ENCODE measurements at places on chromosomes 3 and 15. TPM values are rescaled to one million over a fixed set of nuclear protein-coding genes. Genes with fewer than 3 reads are reported as not detected.
A peak's percentile ranks its signal among the peaks of the same experiment; 100 is the strongest.

DNA sequence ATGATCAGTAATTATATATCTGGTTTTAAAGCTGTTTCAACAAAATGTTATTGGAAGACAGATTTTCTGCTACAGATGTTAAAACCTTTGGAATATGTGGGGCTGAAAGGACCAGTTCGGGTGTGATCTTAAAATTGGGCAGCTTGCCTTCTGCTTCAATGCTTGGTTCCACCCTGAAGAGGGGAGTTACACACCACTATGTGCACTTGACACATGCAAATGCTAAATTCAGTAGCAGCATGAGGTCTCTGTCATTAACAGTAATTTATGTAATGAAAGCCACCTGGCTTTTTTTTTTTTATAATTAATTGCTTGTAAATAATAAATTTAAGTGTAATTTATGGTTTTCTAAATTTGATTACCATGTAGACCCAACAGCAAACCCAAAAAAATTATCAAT lies 24.6 kb downstream of the CDIN1 start:
- no peak for DNase-seq

DNA sequence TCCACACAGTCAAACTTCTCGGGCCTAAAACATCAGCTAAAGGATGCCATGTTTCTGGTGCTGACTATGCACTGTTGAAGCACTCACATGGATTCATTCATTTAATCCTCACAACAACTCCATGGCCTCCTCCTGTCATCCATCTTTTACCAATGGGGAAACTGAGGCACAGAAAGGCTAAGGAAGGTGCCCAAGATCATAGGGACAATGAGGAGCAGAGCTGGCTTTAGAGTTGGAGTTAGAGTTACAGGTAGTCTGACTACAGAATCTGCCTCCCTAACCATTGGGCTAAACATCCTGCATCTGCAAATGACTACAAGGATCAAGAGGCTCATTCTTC lies 111.6 kb downstream of the IQSEC1 start:
- DNase-seq: no peak

- peak; percentile 74 for DNase-seq
Observed at GRCh38 chr15:72231833-72232478, 966 bp upstream of the PKM start.

- no peak for DNase-seq
Observed at GRCh38 chr3:171615686-171616085, 155.5 kb upstream of the TNIK start.

DNA sequence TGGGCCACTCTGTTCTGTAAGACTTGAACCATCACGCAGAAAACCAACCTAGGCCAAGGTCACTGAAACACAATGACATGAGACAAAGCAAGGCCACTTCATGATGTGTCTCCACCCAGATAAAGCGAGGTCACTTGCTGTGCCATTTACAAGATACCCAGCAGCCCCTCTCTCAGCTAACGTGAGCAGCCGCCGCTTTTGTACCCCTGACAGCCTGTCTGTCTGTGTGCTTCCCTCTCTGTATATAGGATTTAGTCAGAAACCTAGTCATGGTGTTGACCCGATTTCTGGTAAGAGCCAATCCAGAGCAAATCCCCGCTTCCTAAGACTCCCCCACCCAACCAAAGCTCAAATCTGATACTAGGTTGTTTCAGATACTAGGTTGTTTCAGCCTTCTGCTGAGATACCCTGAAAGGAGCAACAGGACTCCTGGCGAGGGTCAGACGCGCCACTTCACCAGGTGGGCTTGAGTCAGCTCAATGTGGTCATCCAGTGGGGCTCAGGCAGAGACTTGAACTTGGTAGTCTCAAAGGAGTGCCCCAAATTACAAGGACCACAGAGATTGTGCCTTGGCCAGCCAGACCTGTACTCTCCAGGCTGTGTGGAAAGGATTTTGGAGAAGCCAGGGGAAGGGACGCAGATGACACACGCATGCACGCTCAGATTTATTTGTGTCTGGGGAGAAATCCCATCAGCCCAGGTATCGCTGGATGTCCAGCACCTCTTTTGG lies 3.1 kb upstream of the ZXDC start:
- no peak for DNase-seq

GRCh38 chr15:69826819-69827175 lies 270.9 kb downstream of the TLE3 start:
- no peak for DNase-seq

ARL14 gene
- total RNA-seq: 0.68 TPM

DNA sequence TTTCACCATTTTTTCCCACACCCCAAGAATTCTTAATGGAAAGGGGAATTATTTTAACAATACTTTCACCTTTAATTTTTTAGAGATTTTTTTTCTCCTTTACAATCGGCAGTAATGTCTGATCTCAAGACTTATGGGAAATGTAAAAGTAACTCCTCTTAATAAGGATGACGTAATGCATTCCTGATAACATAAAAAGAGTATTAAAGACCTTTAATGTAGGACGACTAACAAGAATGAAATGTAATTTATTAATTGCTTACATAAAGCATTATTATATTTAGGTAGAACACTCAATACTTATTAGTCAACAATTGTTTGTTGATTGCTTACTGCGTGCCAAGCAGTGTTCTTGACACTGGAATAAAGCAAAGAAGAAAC lies 416.8 kb upstream of the NAALADL2 start:
- DNase-seq: no peak

EPHA3 gene
- not detected for total RNA-seq

DNA sequence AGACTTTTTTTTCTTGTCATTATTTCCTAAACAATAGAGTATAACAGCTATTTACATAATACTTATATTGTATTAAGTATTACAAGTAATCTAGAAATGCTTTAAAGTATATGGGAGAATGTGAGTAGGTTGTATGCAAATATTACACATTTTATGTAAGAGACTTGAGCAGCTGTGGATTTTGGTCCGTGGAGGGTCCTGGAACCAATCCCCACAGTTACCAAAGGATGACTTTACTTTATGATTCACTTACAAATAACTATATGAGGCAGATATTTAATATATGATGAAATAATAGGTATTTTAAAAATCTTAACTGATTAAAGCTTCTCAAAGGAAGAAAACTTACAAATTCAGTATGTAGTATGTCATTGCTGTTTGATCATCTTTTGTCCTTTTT lies 56.3 kb downstream of the PPP2R3A start:
- DNase-seq: no peak

CHDH gene
- not detected for total RNA-seq

GRCh38 chr3:173513123-173513522 lies 115.6 kb downstream of the NLGN1 start:
- no peak for DNase-seq

GRCh38 chr3:16528581-16528993 lies 15.1 kb upstream of the RFTN1 start:
- DNase-seq: no peak

GRCh38 chr3:132637590-132637989 lies 22.0 kb downstream of the ACAD11 start:
- DNase-seq: no peak

DNA sequence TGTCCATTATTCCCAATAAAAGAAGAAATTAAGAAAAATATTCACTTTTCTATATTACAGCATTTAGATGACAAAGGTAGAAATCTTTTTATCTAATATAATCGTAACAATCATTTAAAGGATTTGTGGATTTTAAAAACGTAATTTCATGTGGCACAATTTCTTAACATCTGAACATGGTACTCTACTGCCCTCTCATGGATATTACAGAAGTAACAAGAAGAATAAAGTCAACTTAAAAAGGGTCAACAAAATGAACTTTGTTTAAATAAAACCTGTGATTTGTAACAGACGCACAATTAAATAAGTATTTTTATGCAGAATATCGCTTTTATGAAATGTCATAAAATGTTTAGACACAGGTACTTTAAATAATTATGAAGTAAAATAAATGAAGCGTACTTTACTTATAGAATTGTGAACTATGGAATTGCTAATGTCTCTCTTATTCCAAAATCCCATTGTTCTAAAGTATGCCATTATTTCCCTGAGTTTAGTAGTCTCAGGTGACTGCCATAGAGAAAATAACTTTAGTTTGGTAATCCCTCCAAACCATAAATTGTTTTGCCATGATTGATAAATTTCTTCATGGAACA lies 366.8 kb upstream of the ZNF385D start:
- DNase-seq: no peak

DNA sequence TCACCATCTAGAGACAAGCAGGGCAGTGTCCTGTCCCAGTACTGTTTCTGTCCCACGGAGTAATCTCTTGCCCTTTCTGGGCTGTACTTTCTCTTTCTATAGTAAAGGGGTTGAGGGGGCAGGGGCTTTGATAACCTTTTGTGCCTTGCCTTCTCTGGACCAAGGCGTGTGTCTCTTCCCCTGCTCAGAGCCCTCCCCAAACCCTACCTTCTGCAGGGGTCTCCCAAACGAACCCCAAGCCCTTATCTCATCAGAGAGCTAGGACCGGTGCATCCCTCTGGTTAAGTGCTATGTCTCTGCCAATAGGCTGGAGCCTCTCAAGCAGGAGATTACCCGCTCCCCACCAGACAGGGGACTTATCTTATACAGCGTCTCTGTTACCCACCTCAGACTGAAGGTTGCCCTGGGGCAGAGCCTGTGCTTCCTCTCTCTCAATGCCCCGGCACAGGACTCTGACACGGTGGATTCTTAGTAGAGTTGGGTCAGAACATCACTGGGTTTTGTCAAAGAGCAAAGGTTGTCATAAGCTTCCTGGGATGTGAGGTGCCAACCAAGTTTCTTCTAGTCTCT lies 2.9 kb downstream of the PLEKHO2 start:
- no peak for DNase-seq

- peak; percentile 66 for DNase-seq
Observed at GRCh38 chr3:142987080-142987700, 14.2 kb upstream of the U2SURP start.

DNA sequence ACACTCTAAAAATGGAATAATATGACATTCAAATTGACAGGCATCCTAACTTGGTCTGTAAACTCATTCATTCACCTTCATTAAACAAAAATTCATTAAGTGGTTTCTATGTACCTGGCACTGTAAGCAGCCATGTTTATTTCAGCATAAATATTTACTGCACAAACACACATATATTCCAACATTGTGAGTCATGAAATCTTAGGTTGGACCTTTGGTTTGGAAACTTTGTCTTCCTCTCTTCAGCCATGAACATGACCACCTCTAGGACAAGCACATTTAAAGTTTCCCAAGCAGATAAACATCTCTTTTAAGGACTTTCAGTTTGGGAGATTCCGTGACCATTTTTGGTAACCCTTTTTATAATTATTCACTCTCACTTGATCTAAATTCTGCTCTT lies 131.8 kb downstream of the TPRG1 start:
- no peak for DNase-seq

DNA sequence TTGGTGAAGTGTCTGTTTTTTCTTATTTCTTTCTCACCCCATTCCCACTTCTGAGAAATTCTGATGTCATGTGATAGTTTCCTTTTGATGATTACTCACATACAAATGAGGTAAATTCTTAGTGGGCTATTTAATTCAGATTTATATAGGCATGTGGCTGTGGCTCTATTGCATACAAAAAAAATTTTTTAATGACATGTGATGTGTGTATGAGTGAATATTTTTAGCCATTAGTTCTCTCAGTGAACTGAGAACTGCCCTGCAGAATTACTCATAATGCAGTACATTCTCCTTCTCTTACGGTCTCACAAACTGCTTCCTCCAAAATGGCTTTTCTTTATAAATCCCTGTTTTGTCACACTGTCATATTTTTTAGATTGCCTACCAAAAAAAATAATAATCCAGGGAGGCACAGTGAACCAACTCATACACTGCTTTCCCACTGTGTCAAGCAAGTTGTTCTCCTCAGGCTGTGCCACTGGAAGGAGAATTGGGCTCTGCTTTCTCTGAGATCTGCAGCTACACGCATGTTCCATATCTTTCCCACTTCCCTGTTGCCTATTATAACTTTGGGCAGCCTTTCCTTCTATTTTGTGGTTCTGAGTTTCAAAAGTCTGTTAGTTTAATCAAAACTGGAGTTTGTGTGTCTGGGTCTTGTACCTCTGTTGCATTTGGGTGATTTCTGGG lies 415.7 kb upstream of the THBS1 start:
- no peak for DNase-seq

- peak; percentile 4 for DNase-seq
Observed at GRCh38 chr15:87792250-87793040, 464.1 kb downstream of the NTRK3 start.

DNA sequence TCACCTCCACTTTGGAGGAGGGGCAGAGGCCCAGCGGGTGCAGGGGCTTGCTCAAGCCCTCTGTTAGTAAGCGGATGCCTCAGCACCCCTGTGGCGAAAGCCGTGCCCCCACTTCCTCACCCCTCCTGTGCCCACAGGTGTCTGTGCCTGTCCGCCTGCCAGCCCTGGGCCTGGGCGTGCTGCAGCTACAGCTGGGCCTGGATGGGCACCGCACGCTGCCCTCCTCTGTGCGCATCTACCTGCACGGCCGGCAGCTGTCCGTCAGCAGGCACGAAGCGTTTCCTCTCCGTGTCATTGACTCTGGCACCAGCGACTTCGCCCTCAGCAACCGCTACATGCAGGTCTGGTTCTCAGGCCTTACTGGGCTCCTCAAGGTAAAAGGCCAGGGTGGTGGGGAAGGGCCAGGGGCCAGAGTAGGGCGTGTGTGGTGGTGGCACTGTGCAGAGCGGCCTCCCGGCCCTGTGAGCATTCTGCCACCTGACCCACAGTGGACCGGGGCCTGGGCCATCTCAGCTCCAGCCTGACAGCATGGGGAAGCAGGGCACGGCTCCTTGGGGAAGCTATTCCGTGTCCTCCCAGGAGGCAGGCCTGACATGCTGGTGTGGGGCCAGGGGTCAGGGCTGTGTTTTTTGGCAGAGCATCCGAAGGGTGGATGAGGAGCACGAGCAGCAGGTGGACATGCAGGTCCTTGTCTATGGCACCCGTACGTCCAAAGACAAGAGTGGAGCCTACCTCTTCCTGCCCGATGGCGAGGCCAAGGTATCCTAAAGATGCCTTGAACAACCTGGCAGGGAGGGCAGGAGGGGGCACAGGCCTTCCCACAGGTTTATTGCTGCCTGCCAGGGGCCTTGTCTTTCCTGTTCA lies 9.0 kb downstream of the MAN2A2 start:
- no peak for DNase-seq

GRCh38 chr3:29605845-29606244 lies 325.0 kb downstream of the RBMS3 start:
- peak; percentile 6 for DNase-seq

DNA sequence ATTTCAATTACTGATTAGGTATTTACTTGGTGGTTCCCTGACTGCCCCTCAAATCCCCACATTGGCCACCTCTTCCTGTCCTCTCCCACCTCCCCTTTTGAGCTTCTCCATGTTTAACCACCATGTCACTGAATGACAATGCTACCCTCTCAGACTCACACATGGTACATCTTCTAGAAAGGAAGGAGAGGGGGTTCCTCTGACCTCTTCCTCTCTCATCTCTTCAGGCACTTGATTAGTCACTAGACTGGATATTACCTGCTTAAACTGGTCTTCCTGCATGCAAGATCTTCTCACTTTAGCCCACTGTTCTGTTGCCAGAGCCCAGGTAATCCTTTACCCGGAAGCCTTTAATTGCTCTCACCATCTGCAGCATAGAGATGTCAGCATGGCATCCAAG lies 64.9 kb downstream of the DIPK2A start:
- DNase-seq: peak; percentile 55

RASGRP1 gene
- 0.53 TPM for total RNA-seq

GRCh38 chr3:156581033-156581432 lies 26.1 kb upstream of the SSR3 start:
- DNase-seq: no peak

- DNase-seq: peak; percentile 67
Observed at GRCh38 chr3:31522152-31522551, 10.6 kb upstream of the STT3B start.

Data from HT1080 (cell line).